ENCODE measurements at places on chromosomes 12 and 14.

DNA sequence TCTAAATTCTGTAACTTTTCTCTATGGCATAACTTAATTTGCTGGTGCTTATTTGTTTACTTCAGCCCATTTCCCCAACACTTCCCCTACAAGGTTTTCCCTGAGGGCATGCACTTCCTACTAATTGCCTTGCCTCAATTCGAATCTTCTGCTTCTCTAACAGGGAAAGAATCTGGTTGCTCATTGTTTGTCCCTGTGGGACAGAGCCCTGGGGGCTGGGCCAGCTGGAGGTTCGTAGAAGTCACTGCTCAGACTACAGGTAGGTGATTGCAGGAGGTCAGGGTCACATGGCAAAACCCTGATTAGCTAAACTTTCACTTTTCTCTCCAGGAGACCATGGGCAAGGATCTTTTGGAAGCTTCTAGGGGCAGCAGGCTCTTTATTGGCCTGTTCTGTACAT is 72.0 kb downstream of the ZFC3H1 start:
- no peak for DNase-seq

DNA sequence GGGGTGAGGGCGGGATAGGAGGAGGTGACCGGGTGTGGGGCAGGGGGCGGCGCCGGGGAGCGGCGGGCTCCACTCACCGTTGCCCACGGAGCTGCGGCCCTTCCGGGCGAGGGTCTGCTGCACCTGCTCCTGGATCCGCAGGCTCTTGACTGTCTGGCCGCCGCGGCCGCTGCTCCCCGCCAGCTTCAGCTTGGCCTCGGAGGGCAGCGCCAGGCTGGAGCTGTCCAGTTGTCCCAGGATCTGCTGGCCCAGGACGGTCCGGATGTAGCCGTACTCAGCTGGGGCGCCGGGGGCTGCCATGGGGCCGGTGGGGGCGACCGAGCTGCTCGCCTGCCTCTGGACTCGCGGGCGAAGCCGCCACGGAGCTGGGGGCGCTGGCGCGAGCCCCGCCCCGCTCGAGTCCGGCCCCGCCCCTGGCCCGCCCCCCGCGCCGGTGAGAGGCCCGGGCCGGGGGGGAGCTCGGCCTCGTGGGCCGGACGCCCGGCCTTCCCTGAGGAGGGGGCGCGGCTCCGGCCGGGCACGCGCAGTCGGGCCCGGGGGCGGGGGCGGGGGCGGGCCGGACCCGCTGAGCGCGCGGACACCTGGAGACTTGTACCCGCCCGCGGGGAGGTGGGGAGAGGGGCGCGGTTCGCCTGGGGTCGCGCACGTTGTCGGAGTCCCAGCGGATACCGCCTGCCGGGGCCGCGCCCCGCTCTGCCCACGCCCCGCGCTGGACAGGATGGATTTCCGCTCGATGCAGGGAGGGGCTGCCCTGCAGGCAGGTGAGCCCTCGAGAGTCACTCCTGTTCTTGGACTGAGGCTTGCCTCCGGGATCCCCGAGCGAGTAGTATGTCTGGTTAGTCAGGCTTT is at the start of gene PKP2:
Gene PKP2, minus strand, starts transcription at position 346 of the 849 bp plus-strand sequence. Its CDS starts 46 bp downstream, at position 300.
- no peak for DNase-seq

- DNase-seq = no peak
Observed at GRCh38 chr12:81212996-81213696, 135.3 kb downstream of the ACSS3 start.

- no peak for DNase-seq
Observed at GRCh38 chr12:50621399-50622300, 116.9 kb downstream of the DIP2B start.

DNA sequence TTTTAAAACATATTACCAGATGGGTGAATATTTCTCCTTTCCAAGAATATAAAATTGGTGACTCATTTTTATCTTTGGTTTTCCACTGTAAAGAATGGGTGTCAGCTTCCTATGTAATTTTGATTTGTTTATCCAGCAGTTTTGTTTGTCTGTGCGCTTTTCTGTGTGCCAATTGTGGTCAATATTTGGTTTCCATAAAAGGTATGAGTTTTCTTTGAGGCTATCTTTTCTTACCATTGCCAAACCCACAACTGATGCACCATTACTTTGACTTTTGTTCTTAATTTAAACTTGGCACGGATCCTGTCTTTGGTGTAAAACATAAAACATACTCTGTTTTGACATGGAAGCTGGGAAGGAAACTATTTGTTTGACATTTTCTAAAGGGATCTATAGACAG is 78.8 kb upstream of the NAV3 start:
- no peak for DNase-seq

DNA sequence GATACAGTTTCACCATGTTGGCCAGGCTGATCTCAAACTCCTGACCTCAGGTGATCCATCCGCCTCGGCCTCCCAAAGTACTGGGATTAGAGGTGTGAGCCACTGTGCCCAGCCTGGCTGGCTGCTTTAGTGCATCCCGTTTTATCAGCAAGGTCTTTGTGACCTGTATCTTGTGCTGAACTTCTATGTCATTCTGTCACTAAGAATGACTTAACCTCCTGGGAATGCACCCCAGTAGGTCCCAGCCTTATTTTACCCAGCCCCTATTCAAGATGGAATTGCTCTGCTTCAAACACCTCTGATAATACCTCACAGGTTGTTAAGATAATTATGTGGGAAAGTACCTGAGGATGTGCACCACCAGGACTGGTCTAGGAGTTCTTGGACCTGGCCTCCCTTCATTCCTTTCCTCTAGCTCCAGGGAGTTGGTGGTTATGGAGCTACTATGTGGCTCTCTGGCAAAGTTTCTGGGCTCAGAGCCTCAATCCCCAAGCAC is 26.1 kb upstream of the JPH4 start:
- no peak for DNase-seq

GRCh38 chr12:68245180-68246021 is 8.0 kb downstream of the IL22 start:
- DNase-seq = no peak

DNA sequence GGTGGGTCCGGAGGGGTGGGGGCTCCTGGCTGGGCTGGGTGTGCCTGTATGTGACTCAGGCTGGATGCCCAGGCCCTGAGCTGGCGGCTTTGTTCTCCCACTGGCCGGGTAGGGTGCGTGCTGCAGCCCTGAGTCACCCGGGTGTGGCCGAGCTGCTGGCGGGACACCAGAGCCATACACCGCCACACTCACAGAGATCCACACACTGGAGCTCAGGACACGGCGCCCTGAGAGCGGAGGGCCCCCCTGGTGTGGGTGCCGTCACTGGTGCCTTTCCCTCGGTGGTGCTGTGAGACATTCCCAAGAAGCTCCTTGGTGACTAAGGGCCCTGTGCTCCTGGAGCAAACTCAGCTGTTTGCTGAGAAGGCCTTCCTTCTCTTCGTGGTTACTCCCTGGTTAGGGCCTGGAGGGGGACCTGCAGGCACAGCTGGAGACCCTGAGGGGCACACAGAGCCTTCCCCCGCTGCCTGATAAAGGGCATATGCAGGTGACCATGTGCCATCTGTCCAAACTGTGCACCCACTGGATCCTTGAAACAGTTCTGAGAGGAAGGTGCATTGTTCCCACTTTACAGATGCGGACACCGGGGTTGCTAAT is 44.3 kb downstream of the KRT80 start:
- DNase-seq = peak; percentile 69

- peak; percentile 86 for DNase-seq
Observed at GRCh38 chr14:105889666-105890473, 363.5 kb downstream of the TMEM121 start.

DNA sequence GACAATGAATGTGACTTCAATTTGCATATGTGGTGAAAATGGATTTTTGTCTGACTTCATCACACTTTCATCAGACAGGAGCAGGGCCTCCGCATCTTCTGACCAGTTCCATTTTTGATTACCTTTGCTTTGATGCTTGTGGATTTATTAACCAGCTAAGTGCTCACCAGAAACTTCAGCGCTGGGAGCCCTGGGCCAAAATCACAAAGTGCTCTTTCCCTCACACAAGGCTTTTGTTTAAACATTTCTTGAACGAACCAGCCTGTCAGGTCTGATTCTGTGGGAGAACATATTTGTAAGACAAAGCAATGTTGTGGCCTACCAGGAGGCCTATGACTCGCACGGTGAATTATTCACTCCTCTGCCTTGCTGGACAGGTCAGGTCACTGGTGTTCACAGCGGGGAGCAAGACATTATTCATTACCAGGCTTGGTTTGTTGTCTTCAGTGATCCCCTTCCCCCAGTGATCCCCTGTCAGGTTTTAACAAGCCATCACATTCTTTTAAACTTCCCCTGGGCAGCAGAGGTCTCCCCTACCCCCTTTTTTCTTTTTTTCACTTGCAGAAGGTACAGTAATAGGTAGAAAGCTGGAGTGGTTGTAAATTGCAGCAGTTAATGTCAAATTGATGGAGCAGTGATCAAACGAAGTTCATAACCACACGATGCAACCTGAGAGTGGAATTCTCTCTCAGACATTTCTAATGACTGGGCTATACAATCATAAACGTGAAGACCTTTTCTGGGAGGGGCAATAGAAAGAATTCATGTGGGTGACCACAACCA is 167.5 kb upstream of the PRICKLE1 start:
- peak; percentile 39 for DNase-seq

DNA sequence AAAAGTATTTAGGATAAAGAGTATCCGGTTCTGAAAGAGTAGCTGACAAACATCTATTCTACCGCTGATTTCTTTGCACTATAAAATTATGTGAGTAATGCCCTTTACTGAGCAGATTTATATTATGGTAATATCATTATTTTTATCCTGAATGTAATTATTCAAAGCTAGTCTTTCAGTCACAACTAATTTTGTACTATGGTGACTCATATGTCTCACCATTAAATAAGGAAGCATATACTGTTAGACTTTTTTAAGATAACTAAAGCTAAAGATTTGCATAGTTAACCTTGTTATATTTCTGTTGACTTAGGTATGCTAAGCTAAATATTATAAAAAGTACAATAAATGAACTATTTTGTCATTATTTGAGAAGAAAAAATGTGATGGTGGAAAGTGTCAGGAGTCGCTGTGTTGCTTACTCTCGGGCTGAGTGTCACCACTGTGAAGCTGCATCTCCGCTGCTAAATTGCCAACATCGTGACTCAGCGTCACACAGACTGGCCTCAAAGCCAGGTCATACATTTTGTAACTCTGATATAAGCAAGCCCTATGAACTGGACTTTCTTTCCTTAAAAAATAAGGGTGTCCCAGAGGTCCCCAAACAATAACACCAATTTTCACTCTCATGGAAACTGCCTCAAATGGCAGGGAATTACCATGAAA is 69.1 kb upstream of the SSTR1 start:
- peak; percentile 2 for DNase-seq

- DNase-seq = no peak
Observed at GRCh38 chr14:69081271-69081670, 71.6 kb downstream of the DCAF5 start.

DNA sequence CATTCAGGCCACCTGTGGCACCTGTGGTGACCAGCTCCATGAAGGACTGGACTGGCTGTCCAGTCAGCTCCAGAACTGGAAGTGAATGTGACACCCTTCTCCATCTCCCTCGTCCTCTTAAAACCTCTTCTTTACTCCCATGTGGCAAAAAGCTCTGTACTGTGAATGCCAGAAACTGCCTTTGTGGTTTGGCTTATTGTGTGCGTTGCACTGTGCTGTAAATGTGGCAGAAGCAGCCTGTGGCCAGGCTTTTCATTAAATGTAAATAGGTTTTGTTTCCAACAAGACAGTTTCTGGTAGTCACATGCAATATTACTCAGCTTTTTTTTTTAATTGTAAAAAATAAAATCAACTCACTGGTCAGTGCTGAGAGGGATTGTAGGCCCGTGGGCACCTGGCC is 453.7 kb downstream of the ATP23 start:
- DNase-seq = no peak

DNA sequence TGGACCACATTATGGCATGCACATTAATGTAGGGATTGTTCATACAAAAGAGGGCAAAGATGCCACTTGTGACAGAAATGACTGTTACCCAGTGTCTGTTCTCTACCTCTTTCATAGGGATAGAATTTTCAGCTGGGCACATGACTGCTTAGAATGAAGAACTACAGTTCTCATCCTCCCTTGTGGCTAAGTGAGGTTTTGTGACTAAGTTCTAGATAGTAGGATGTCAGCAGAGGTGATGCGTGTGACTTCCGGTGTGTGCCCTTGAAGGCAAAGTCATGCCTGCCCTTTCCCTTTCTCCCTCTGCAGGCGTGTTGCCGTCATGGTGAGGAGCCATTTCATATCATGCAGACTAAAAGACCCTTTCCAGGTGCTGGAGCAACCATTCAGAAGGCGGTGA is 99.3 kb downstream of the CACNA1C start:
- DNase-seq = no peak

DNA sequence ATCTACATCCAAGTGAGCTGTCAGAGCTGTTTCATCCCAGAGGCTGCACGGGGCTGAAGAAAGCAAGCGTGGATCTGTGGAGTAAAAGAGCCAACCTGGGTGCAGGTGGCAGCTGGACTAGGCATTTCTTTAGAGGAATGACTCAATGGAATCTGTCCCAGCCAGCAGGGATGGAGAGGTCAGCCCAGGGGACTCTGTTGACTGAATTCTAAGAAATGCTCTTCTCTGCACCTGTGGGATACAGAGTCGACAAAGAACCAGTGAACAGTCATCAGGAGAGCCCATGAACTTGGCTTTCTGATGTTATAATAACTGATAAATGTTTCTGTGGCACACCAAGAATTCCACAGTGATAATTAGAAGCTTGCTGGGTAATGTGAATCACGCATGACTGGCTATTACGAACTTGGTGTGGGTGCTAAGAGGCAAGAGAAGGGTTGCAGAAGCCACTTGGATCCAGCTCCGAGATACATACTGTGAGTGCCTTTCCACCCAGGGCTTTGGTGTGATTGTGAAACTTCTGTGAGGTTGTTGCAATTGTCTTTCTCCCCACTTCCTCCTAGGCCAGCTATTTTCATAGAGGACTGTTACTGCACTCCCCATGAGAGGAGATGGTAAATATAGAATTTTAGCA is 16.2 kb downstream of the PYGL start:
- DNase-seq = peak; percentile 96

GRCh38 chr12:70854138-70854537 is 66.4 kb downstream of the PTPRR start:
- no peak for DNase-seq

DNA sequence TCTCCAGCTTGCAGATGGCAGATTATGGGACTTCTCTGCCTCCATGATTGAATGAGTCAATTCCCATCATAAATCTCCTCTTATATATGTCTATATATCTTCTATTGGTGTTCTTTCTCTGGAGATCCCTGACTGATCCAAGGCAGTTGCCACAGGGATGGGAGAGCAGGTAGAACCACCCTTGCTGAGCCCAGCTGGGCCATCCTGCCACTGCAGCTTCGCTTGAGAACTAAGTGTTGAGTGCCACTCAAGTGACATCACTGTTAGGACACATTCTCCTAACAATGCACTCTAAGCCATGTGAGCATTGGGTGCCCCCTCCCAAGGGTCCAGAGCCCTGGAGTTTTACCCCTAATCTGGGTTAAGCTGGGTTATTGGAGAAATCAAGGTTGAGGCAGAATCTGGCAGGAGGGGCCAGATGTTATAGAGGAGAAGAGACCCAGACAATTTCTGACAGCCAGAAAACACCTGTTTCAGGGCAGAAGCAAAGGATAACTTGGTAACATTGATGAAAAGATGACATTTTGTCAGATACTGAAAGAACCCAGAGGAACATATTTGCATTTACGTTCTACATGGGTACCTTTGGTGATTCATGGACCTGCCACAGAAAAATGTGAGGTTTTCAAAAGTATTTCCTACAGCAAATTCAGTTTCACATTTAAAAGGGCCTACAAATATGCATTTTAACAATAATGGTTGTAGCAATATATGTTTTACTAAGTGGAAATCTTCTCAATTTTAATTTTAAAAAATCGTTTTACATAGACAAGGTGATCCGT is 57.2 kb upstream of the MAX start:
- no peak for DNase-seq

GRCh38 chr12:112330706-112331105 is 51.5 kb downstream of the HECTD4 start:
- no peak for DNase-seq

GRCh38 chr12:62888454-62889110 is 46.4 kb downstream of the PPM1H start:
- no peak for DNase-seq

All from NB4 (cell line).